ENCODE measurements at places on chromosomes 6 and 20. TPM values are rescaled to one million over a fixed set of nuclear protein-coding genes. Genes with fewer than 3 reads are reported as not detected.
A peak's percentile ranks its signal among the peaks of the same experiment; 100 is the strongest.

PAX1 gene
- not detected for total RNA-seq

DNA sequence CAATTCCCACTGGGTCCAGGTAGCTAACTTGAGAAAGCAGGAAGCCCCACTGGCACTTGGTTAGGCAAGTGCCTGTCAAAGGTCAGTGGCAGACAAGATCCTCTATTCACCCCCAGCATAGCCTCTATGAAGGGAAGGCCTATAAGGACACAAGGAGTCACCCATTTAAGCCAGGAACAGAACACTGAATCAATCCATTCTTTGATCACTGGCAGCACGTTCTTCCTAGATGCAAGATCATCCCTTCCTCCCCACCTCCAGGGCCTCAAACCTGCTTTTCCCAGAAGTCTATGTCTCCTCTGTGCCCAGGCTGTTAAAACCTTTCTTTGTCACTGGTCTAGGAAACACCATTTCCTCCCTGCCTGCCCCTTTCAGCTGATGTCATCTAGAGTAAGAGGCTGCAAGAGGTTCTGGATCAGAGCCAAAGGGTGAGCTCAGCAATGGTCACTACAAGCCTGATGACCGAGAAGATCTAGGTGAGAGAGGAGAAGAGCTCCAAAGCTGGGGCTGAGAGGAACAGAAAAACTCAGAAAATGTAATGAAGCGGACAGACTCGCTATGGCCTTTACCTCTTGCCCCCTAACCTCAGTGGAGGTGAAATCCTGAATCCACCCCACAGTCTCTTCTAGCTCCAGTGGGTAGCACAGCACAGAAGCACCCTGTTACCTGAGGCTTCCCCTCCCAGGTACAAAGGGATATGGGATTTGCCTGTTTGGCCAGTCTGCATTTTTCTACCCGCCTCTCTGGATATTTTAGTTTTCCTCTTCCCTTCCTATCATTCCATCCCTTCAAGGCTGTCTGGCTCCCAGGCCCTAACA, 1.8 kb downstream of the GTPBP2 start:
- DNase-seq, result peak; percentile 89

- DNase-seq, result no peak
Observed at GRCh38 chr20:18321316-18321715, 33.0 kb downstream of the ZNF133 start.

DNA sequence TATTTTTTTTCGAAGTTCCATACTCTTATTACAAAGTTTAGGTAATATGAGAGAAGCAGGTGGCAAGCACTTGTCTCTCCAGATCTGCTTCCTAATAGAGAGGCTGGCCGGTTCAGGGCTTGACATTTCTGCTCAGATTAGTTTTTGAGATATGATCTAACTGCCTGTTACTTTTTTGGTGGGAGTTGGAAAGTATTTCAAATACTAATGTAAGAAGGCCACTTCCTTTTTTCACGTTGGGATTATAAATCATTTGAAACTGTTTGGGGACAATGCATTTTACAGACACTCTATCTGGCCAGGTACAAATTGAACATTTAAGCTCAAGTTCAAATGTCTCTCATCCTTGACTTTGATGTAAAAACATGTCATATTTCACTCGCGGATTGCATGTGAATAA, 222.1 kb upstream of the SULF2 start:
- DNase-seq, result no peak

- DNase-seq, result peak; percentile 43
Observed at GRCh38 chr6:45420083-45420908, 42.6 kb upstream of the SUPT3H start.

DNA sequence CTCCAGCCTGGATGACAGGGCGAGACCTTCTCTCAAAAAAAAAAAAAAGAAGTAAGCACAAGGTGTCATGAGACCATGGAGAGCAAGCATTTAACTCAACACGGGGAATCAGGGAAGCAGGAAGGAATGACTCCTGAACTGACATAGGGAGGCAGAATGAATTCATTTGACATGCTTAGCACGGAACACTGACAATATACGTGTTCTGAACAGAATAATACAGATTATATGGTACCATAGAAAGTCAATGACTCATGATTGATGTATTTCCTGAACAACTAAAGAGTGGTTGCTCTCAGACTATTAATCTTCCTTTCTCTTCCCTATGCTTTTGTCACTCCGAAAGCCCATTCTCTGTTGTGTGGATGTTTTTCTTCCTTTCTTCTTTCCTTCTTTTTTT, 20.7 kb upstream of the ASIP start:
- peak; percentile 41 for DNase-seq

DNA sequence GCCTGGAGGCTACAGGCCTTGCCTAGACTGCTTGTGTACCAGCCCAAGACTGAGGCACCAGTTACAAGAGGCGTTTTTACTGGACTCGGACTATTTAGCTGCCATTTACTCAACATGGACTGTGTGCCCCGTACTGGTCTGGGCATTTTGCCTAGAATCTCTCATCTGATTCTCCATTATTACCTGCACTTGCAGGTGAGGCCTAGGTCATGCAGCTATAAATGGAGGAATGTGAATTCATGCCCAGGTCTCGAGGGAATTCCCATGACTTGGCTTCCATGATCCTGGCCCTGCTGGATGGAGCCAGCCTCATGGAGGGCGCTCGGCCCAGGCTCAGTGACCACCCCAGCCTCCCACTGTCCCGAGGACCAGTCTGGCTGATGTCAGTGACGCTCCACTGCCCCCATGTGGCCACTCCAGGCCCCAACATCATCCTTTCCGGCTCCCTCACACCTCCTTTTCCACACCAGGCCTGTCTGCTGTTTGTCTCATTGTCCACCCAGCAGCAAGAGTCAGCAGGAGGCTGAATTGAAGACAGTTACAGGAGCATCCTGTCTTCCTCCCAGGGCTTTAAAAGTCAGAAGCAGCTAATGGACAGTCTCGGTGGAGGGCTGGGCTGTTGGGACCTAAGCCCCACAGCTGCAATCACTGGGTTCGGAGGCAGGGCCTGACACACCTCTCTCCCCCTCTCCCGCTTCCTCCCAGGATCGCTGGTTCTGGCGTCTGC, 8.7 kb downstream of the MMP24OS start:
- DNase-seq, result peak; percentile 50

DNA sequence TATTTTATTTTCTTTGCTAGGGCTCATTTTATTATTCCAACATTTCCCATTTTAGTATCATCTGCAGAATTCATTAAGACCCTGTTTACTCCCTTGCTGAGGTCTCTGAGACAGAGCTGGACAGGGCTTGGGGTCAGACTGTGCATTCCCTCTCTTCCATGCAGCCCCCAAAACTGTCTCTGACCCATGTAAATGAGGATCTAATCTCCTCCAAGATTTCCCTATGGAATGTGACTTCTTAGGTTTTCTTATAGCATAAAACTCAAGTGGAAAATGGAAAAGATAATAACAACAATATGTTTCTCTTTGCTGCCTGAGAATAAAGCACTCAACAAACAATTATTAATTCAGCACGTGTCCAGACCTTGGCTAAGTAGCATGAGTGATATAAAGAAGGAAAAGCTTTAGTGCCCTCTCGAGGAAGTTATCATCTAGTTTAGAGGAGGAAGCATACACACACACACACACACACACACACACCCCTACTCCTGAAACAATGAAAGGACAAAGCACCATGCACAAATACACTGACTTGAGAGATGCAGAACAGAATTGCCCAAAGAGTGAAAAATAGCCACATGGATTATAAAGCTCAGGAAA, 815.5 kb downstream of the BCKDHB start:
- no peak for DNase-seq

DNA sequence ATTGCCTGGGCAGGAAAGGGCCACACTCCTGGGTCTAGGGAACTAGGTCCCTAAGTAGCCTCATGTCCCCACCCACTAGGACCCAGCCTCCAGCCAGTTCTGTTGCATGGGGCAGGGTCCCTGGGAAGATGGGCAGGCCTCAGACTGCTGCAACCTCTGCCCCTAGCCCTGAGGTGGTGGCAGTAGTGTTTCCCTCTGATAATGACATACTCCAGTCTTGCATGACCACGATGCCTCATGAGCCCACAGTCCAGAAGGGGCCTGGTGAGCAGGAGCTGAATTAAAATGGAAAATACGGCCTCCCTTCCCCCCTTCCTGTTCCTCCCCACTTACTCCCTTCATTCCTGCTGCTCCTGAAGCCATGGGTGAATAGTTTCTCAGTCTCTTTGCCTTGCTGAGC, 36.0 kb upstream of the SCRT2 start:
- DNase-seq, result no peak

ZC2HC1B gene
- total RNA-seq, result not detected

ROMO1 gene
- total RNA-seq, result 113 TPM

HUS1B gene
- total RNA-seq, result 0.99 TPM

Data from mammary epithelial cell (primary cell).